ENCODE measurements at places on chromosomes 12 and 14. TPM values are rescaled to one million over a fixed set of nuclear protein-coding genes. Genes with fewer than 3 reads are reported as not detected.

ACOT6 gene
- not detected for total RNA-seq

TMCC3 gene
- 5.9 TPM for total RNA-seq

CIDEB gene
- 0.59 TPM for total RNA-seq

SERPINA3 gene
- 4.6 TPM for total RNA-seq

SIX6 gene
- not detected for total RNA-seq

GON7 gene
- 8.3 TPM for total RNA-seq

FZD10 gene
- total RNA-seq = not detected

NXPH4 gene
- total RNA-seq = 13.9 TPM

P2RX7 gene
- total RNA-seq = 0.89 TPM

OAS3 gene
- 1.5 TPM for total RNA-seq

HCAR1 gene
- not detected for total RNA-seq

EFS gene
- 1.8 TPM for total RNA-seq

KRT74 gene
- not detected for total RNA-seq

IFNG gene
- not detected for total RNA-seq

All from smooth muscle cell of the umbilical artery (primary cell).